NCI-H1092 (cell line): ENCODE measurements at places on chromosomes 2 and 18.

GRCh38 chr18:11689669-11690565, 853 bp downstream of the GNAL start:
- no peak for DNase-seq

GRCh38 chr2:240510513-240511210, 47.1 kb downstream of the ANKMY1 start:
- no peak for DNase-seq

DNA sequence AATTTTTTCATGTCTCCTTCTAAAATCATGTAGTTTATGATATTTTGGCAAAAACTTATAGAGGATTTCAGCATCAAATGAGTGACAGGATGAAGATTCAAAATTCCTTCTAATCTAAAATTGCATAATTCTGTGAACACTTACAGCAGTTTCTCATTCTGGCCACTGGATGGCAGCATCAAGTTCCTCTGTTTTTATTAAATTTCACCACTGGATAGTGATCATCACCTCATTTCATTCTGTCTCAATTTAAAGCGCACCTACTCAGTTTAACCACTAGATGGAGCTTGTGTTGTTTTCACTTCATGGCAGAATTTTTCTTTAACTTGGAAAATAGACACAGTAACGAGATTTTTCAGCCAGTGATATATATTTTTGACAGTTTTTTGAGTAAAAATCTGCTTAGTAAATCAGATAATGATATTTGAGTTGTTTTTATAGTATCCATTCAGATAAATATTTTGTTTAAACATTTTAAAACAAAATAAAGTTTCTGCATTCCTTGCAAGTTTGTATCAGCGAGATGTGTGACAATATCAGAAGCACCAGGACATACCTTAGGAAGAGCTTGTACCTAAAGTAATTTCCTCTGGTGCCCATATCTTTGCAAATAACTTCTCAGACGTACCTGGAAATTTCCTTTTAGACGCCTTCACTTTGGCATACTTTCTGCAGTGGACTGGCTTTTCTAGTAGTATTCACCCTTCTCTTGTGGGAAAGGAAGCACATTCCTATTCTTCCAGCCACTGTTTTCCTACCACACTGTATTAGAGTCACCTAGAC, 94.7 kb upstream of the ARHGAP15 start:
- peak; percentile 47 for DNase-seq

DNA sequence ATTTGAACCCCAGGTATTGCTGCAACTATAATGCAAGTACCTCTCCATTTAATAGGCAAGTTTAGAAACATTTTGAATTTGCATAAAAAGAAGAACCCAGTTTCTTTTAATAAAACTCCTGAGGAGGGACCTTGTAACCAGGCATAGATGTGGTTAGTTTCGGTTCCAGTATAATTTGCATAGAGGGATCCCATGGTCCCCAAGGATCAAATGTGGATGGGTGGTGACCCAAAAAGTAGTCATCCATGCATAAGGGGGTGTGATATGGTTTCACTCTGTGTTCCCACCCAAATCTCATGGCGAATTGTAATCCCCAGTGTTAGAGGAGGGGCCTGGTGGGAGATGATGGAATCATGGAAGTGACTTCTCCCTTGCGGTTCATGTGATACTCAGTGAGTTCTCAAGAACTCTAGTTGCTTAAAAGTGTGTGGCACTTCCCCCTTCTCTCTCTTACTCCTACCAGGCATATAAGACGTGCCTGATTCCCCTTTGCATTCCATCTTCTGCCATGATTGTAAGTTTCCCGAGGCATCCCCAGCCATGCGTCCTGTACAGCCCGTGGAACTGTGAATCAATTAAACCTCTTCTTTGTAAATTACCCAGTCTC, 40.2 kb upstream of the SKA1 start:
- DNase-seq, result no peak

GRCh38 chr2:206886696-206887095, 52.6 kb upstream of the CPO start:
- DNase-seq, result no peak

DNA sequence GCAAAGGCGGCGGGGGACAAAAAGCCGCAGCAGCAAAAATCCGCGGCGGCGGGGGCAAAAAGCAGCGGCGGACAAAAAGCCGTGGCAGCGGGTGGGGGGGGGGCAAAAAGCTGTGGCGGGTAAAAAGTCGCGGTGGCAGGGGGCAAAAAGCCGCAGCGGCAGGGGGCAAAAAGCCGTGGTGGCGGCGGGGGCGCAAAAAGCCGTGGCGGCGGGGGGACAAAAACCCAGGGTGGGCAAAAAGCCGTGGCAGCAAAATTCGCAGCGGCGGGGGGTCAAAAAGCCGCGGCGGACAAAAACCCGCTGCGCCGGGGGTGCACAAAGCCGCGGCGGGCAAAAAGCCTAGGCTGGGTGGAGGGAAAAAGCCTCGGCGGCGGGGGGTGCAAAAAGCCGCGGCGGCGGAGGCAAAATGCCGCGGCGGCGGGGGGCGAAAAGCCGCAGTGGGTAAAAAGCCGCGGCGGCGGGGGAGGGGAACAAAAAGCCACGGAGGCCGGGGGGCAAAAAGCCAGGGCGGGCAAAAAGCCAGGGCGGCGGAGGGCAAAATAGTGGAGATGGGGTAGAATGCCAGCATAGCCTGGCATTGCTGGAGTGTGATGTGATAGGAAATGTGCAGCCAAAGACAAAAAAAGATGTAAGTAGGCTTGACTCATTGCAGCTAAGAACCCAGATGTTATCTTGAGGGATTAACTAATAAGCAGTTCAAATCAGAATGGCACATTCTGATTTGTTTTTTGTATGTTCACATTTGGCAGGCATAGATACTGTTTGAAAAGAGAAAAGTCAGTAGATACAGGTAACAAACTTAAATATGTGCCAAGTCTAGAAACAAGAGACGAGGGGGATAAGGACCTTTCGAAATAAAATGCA, 1076.3 kb downstream of the RPIA start:
- DNase-seq, result no peak

DNA sequence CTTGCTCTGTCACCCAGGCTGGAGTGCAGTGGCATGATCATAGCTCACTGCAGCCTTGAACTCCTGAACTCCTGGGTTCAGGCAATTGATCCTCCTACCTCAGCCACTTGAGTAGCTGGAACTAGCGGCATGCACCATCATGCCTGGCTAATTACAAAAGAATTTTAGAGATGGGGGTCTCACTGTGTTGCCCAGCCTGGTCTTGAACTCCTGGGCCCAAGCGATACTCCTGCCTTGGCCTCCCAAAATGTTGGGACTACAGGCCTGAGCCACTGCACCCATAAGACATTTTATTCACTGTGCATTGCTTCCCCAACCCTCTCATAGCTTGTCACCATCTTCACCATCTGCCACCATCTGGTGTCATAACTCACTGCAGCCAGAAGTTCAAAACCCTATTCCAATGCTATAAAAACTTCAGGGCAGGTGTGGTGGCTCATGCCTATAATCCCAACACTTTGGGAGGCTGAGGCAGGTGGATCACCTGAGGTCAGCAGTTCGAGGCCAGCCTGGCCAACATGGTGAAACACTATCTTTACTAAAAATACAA, 78.7 kb downstream of the NCAPH start:
- DNase-seq, result no peak

- DNase-seq, result no peak
Observed at GRCh38 chr18:23240609-23240930, 105.3 kb downstream of the CABLES1 start.

GRCh38 chr2:234134496-234134895, 84.0 kb downstream of the SPP2 start:
- no peak for DNase-seq

DNA sequence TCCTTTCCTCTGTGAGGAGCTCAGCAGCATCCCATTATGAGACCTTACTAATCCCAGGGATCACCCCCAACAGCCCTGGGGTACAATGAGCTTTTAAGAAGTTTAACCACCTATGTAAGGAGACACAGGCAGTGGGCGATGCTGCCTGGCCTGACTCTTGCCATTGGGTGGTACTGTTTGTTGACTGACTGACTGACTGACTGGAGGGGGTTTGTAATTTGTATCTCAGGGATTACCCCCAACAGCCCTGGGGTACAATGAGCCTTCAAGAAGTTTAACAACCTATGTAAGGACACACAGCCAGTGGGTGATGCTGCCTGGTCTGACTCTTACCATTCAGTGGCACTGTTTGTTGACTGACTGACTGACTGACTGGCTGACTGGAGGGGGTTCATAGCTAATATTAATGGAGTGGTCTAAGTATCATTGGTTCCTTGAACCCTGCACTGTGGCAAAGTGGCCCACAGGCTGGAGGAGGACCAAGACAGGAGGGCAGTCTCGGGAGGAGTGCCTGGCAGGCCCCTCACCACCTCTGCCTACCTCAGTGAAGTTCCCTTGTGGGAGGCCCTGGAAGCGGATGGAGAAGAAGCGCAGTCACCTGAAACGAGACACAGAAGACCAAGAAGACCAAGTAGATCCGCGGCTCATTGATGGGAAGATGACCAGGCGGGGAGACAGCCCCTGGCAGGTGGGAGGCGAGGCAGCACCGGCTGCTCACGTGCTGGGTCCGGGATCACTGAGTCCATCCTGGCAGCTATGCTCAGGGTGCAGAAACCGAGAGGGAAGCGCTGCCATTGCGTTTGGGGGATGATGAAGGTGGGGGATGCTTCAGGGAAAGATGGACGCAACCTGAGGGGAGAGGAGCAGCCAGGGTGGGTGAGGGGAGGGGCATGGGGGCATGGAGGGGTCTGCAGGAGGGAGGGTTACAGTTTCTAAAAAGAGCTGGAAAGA, 7.6 kb downstream of the PROC start:
- DNase-seq, result no peak

- DNase-seq, result no peak
Observed at GRCh38 chr2:136497709-136498108, 267.6 kb upstream of the THSD7B start.

GRCh38 chr2:206765242-206766056, at the start of the genes FASTKD2 and MDH1B:
FASTKD2 (plus strand) TSS chr2:206765606; CDS start chr2:206766694, 1,088 bp downstream.
MDH1B (minus strand) TSS chr2:206765328; CDS start chr2:206765271, 57 bp downstream.
- DNase-seq, result peak; percentile 53

DNA sequence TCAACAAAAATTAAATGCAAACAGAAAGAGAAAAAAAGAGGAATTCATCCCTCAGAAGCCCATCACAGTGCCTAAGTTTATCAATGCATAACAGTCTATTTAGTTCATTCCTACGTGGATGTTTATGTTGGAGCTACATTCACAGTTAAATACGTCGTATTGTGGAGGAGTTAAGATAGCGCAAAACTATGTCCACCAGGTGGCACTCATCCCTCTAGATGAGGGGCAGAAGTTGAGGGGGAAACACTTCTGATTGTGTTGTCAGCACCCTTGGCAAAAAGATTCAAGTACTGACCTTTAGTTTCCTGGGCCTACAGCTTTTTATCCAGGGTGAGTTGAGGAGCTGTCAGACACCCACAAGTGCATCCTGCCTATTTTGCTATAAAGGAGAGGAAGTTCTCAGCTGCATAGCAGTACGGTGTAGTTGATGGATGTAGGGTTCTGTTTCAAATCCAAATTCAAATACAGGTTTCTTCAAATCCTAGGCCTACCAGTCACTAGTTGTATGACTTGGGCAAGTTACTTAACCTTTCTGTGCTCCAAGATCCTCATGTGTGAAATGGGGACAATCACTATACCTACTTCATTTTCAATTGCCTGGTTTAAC, 26.8 kb upstream of the MYO1B start:
- peak; percentile 51 for DNase-seq

DNA sequence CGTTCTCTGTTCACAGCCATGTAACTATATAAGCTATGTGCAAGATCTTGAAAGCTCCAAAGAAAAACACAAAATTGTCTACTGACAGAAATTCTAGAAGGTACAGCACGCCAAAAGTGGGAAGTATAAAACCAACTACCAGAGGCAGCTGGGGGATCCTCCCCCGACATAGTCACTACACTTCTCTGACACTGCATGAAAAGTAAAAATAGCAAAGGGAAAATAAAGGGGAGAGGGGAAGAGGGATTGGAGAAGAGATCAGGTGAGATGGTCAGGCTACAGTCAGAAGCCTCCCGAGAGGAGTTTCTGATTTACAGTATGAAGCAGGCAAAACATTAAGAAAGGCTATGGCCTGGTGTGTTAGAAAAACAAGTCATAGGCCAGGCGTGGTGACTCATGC, 39.8 kb upstream of the PCBP1 start:
- DNase-seq, result no peak

GRCh38 chr2:150165442-150165841, 322.0 kb downstream of the RND3 start:
- DNase-seq, result no peak

GRCh38 chr2:158024288-158024898, 77.3 kb upstream of the UPP2 start:
- no peak for DNase-seq

DNA sequence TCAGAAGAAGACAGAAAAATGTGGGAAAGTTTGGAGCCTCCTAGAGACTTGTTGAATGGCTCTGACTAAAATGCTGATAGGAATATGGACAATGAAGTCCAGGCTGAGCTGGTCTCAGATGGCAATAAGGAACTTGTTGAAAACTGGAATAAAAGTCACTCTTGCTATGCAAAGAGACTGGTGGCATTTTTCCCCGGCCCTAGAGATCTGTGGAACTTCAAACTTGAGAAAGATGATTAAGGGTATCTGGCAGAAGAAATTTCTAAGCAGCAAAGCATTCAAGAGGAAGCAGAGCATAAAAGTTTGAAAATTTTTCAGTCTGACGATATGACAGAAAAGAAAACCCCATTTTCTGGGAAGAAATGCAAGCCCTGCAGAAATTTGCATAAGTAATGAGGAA, 159.3 kb downstream of the MREG start:
- DNase-seq, result no peak

GRCh38 chr2:101106453-101107181, 44.6 kb downstream of the TBC1D8 start:
- no peak for DNase-seq

GRCh38 chr2:73089270-73090030, 17.9 kb upstream of the SFXN5 start:
- no peak for DNase-seq

- DNase-seq, result no peak
Observed at GRCh38 chr2:239247401-239248245, 153.2 kb downstream of the HDAC4 start.
